ENCODE measurements at places on chromosomes 6 and 20.
A peak's percentile ranks its signal among the peaks of the same experiment; 100 is the strongest.

DNA sequence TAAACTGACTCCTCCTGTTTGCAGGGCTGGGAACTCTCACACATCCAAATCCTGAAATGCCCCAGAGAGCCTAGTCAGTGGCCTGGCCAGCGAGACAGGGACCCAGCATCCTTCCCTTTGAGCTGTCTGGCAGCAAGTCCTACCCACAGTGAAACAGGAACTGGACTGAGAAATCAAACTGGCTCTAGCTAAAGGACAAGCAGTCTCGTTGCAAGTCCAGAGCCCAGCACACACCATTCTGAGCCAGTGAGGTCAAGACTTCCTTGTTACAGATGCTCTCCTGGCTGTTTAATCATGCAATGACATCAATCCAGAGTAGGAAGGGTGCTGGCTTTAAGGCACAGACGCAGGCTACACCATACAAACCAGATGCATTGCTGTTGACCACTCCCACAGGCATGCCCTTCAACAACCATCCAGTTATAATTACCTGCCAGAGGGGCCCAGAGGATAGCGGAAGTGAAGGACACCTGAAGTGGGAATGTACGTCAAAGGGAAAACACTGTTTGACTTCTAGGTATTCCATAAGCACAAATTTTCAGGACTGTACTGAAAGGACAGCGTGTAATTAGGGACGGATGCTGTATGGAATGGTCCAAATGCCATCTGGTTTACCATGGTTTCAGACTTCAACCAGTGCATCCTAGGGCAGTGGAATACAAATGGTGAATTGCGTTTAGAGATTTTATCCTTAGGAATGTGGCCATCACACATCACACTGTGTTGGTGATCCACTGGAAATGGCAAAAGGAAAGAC is 114.4 kb downstream of the SLC23A2 start:
- DNase-seq = no peak

DNA sequence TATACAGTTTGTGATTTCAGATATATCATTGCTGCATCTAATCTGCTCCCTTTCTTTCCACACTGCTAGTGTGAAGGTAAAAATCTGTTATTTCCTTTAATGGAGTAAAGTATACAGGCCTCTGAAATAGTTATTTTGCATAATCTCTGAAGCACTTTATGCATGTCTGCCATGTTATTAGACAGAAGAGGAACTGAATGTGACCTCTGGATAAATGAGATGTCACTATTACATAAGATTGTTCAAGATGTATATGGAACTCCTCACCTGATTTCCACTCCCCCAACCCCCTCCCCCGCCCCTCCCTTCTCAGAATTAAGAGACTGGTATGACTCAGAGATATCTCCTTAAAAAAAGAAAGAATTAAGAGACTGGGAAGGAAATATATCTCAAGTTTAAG is 26.3 kb downstream of the SERINC1 start:
- DNase-seq = no peak

DNA sequence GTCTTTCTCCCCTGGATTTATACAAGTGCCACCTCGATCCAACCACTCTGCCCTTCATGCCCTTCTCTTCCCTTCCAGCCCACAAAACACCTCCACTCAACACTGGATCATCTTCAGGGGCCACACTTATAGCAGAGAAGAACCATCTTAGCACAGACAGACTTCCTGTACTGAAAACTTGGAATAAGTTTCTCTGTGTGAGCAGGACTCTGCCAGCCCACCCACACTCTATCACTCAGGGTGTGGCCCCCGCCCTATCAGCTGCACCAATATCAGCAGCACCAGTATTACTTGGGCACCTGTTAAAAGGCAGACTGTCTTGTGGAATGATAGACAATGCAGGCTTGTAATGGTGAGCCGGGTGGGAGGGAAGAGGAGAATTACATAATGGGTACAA is 86.7 kb downstream of the SCML4 start:
- DNase-seq = no peak

GRCh38 chr6:142045380-142046278 is 87.1 kb upstream of the GJE1 start:
- no peak for DNase-seq

DNA sequence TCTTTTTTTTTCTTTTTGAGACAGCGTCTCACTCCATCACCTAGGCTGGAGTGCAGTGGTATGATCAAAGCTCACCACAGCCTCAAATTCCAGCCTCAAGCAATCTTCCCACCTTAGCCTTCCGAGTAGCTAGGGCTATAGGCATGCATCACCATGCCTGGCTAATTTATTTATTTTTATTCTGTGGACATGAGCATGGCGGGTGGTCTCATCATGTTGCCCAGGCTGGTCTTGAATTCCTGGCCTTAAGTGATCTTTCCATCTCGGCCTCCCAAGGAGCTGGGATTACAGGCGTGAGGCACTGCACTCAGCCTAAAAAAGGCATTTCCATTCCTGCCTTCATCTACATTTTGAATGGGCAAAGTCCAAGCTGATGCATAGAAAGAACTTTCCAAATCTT is 56.2 kb upstream of the BEND3 start:
- no peak for DNase-seq

DNA sequence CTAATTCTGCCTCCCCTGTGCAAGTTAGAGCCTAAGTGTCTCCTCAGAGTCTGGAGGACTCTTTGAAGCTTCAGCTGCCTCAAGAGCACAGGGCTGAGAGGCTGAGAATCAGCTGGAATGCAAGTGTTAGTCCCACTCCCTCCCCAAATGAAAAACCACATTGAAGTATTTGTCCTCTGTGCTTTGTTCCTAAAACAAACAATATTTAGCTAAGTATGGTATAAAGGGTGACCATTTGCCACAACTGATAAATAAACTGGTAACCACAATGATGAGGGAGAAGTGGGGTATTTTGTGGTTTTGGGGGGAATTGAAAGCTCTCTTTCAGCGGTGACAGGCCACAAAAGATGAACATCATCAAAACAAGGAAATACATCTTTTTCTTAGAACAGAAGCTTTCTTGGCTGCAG is 91.7 kb upstream of the HDDC2 start:
- DNase-seq = peak; percentile 26

DNA sequence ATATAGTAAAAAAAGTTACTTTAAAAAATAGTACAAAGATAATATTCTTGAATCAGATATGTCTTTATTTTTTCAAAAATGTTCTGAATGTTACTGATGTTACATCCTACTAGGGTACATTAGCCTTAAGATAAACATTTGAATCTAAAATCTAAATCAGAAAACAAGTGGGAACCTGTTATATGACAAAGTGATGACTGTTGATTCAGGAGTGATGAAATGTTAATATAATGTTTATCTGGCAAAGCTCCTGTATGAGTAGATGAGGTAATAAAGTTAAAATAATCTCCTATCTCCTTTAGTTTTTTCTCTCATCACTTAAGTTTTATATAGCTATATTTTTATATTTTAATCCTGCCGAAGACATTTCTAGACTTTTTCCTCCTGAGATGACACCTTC is 4.2 kb downstream of the DOP1A start:
- no peak for DNase-seq

DNA sequence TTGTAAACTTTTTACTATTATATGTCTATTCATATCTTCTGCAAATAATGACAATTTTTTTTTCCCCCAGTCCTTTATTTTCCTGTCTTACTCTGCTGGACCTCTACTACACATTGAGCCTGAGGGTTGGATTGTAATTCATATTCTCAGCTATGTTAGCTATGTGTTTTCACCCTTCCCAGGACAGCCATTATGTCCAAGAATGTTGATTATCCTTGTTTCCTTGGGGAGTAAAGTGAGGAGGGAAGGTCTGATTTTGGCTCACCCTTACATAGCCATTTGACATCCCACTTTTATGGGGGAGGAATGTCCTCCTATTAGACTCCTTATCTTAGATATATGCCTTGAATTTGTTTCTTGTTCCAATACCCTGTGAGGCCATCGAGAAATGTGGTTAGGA is 17.6 kb upstream of the TBC1D32 start:
- DNase-seq = no peak

DNA sequence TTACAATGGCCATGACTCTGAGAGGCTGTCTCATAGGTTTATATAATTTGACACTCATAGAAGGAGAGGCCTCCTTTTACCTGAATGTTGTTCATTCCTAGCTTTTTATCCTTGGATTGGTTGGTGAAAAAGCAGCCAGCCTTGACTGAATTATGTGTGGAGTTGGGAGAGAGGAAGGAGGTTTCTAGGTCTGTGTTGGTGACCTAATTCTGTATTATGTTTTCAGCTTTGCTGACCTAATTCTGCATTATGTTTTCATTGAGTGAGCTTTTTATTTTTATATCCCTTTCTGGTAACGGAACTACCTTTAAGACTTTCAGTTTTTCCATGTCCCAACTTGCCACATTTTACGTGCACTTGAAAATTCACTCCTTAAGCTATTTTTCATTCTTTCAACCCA is 59.1 kb upstream of the RNF144B start:
- no peak for DNase-seq

DNA sequence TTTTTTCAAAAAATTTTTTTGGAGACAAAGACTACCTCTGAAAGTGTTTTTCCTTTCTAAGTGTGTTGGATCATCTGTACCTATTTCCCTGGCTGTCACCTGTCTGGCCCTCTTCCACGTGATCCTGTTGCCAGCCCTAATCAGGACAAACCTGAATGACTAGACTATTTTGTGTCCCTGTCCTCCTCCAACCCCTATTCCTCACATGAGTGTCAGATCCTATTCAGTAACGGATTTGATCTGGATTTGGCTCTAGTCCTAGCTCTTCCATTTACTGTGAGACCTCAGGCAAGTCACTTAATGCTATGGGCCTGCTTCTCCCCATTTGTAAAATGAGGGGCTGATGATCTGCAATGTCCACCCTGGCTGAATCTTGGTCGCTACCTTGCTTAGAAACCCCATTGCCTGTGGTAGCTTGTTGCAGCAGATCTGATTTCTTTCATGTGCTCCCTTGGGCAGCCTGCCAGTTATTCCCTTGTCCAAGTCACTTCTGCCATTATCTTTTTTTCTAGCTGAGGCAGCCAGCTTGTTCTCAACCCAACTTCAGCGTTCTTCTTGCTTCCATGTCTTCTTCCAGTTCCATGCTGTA is 4.8 kb downstream of the PHF20 start:
- DNase-seq = no peak

DNA sequence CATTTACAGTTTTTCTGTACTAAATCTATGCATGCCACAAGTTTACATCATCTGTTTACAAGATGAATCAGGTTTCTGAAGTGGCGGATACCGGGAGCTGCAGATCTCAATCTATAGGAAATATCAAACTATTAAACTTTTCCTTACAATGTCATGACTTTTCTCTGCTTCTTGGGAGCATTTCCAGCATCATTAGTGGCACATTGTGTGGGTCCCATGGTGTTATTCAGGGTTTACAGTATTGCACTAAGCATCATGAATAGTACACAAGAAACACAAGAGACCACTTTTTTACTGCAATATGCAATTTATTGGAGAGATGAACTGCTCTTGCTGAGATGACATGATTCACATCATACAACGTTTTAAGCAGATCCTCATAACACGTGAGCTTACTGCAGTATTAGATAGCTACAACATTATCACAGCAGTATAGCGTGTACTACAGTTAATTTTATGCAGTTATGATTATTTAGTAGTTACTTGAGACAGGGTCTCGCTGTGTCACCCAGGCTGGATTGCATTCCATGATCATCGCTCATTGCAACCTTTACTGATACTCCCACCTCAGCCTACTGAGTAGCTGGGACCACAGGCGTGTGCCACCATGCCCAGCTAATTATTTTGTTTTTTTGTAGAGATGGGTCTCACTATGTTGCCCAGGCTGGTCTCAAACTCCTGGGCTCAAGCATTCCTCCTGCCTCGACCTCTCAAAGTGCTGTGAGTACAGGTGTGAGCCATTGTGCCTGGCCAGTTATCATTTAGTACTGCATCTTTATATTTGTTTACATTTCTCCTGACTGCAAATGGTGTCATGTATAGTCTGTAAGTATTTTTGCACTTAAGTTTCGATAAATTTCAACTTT is 18.4 kb downstream of the BLTP3A start:
- no peak for DNase-seq

DNA sequence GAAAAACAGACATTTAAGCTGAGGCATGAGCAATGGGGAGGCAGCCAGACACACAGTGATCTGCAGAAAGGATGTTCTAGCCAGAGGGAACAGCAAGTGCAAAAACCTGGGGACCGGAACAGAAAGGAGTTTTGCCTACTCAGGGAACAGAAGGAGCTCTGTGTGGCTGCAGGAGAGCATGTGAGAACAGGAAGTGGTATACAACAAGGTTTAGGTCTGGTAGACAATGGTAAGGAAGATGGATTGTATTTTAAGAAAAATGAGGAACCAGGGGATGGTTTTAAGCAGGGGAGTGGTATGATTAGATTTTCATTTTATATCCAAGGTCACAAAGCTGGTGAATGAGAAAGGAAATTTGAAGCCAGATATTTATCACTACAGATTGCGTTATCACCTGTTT is 157.5 kb downstream of the UNC5CL start:
- DNase-seq = no peak

GRCh38 chr20:43752051-43752360 is 25.2 kb upstream of the GTSF1L start:
- DNase-seq = no peak

- no peak for DNase-seq
Observed at GRCh38 chr20:35232575-35232974, 6.1 kb downstream of the MMP24 start.

DNA sequence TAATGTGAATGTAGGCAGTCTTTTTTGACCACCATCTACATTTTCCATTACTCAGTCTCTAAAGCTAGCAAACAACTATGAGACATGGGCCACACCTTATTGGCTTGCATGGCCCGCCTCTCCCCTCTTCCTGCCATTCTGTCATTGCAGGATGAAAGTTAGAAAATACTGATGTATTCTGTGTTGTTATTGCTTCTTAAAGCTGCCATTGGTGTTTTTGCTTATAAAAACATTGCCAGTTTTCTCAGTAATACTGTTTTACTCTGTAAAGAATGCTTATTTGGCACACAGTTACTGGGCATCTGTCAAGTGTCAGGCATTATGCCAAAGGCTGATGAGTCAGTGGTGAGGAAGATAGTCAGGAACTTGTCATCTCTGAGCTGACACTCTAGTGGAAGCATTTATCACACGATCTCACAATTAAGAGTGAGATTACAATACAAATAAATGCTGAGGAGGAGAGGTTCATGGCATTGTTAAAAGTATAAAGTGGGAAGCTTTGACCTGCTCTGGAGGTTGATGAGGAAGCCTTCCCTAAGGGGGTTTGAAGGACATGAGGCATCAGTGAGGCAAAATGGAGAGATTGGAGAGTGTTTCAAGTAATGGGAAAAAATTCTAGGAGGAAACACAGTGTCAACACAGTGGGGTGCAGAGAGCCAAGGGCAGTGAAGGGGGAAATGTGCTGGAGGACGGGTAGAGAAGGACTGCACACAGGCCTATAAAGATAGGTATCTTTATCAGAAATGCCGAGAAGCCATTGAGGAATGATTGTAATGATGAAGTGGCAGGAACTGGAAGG is 14.7 kb downstream of the KLHL32 start:
- DNase-seq = no peak

- no peak for DNase-seq
Observed at GRCh38 chr6:39402239-39402751, 79.8 kb upstream of the KCNK16 start.

- no peak for DNase-seq
Observed at GRCh38 chr6:144953552-144954240, 668.6 kb downstream of the UTRN start.

- DNase-seq = no peak
Observed at GRCh38 chr6:130368576-130368975, 2.8 kb downstream of the TMEM200A start.
